ENCODE measurements at places on chromosomes 13 and 19.

- no peak for DNase-seq
These were observed 87.9 kb upstream of the POSTN start for GRCh38 chr13:37686501-37686900.

- no peak for DNase-seq
These were observed 599 bp upstream of the ARHGEF7 start for GRCh38 chr13:111114362-111115060.

DNA sequence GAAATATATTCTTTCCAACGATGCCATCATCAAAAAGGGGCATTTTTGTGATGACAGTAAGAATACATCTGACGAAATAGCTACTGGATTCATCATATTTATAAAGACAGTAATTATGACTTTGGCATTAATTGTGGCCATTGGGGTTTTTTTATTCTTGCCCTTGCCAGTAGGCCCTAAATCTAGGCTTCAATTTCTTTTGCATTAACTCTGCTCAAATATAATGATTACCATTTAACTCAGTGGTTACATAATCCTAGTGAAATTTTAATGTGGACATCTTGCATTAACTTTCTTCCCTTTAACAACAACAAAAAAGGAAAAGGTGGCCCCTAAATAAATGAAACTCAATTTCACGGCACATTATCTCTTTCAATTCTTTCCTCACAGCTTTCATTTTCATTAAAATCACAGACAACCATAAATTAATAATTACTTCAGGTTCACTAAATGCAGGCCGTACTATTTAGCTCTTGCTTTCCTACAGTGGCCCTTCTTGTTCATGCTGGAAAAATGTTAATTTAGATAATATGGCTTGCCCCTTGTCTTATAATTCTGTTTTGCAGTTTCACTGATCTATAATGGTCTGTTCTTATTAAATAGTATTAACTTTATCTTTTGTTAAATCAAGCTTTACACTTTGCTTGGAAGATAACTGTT is 615.6 kb downstream of the DACH1 start:
- no peak for DNase-seq

GRCh38 chr13:71260246-71260645 is 606.8 kb downstream of the DACH1 start:
- no peak for DNase-seq

- DNase-seq, result no peak
These were observed 48.9 kb upstream of the PABPC3 start for GRCh38 chr13:25046985-25047511.

- peak; percentile 54 for DNase-seq
These were observed 7.6 kb upstream of the TSPAN16 start for GRCh38 chr19:11288349-11288748.
